ENCODE measurements at places on chromosomes 5 and 9.

DNA sequence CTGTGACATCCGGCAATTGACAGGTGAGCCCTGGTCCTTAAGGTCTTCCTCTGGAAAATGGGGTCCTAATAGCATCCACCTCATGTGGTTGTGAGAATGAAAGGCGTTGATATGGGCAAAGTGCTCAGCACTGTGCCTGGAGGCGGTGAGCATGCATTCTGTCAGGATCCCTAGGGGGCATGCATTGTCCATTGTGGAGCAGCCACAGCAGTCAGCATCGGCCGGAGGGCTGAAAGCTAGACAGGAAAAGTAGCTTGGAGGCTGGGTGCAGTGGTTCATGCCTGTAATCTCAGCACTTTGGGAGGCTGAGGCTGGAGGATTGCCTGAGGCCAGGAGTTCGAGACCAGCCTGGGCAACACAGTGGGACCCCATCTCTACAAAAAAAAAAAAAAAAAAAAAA lies 122.2 kb downstream of the LHX2 start:
- no peak overlapping the region for H3K4me3 ChIP-seq
- H3K27me3 ChIP-seq = peaks cover 9% of the 10 kb centered on the region
- peaks cover 1% of the 10 kb centered on the region for H3K4me1 ChIP-seq
- H3K36me3 ChIP-seq = no peaks in the 10 kb centered on the region

- no peak for DNase-seq
- H3K4me1 ChIP-seq = no peaks in the 10 kb centered on the region
- no peak overlapping the region for H3K4me3 ChIP-seq
- peaks cover 2% of the 10 kb centered on the region for H3K27me3 ChIP-seq
Observed at GRCh38 chr5:112373885-112374284, 45.2 kb downstream of the EPB41L4A start.

- H3K36me3 ChIP-seq = no peaks in the 10 kb centered on the region
- H3K4me3 ChIP-seq = no peak overlapping the region
- H3K27me3 ChIP-seq = peaks cover 39% of the 10 kb centered on the region
- no peak for DNase-seq
- H3K27ac ChIP-seq = no peak overlapping the region
Observed at GRCh38 chr5:135973323-135974020, 18.7 kb upstream of the LECT2 start.

DNA sequence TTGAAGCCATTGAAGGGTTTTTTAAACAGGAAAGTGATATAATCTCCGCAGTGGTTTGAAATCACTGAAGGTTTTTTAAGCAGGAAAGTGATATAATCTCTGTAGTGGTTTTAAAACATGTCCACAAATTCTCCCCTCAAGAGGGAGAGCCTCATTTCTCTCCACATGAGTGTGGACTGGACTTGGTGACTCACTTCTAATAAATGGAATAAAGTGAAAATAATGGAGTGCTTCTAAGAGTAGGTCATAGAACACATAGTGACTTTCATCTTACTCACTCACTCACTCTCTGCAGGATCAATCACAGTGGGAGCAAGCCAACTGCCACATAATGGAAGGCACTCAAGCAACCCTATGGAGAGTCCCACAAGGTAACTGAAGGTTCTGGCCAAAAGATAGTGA lies 12.0 kb downstream of the CTNNAL1 start:
- no peak for DNase-seq
- no peak overlapping the region for H3K27ac ChIP-seq
- H3K27me3 ChIP-seq = peaks cover 42% of the 10 kb centered on the region
- H3K36me3 ChIP-seq = peaks cover 38% of the 10 kb centered on the region
- H3K4me3 ChIP-seq = no peak overlapping the region

DNA sequence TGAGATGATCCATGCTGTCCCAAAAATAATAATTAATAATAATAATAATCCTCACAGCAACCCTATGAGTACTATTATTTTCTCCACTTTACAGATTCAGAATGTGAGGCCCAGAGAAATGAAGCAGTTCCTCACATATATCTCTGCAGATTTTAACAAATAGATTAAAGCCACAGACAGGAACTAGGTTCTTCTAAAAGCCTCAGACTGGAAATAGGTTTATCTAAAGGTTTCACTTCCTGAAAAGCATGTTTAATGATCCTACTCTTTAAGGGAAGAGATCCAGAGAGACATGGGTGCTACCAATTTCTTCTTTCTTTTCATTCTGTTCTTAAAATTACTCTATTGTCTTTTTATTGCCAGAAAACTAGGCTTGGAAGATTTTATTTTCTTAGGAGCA lies 1079.4 kb upstream of the COX7C start:
- no peak overlapping the region for H3K4me3 ChIP-seq
- no peak for DNase-seq
- no peaks in the 10 kb centered on the region for H3K27me3 ChIP-seq
- H3K36me3 ChIP-seq = no peaks in the 10 kb centered on the region
- no peaks in the 10 kb centered on the region for H3K4me1 ChIP-seq

DNA sequence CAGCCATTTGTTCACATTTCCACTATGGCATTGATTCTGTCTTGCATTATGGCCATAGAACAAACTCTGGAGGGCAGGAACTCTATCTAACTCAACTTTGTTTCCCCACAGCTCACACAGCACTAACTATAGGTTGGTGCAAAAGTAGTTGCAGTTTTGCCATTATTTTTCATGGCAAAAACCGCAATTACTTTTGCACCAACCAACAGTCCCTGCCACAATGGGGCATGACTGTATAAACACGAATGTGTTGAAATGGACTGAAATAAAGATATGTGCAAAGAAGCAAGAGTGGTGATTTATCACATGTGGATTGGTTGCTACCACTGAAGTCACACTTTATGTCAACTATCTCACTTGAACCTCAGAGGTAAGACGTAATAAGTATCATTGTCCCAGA lies 338.7 kb downstream of the NTRK2 start:
- no peaks in the 10 kb centered on the region for H3K4me1 ChIP-seq
- no peaks in the 10 kb centered on the region for H3K36me3 ChIP-seq
- no peak overlapping the region for H3K4me3 ChIP-seq
- no peak overlapping the region for H3K27ac ChIP-seq
- no peak for DNase-seq
- H3K27me3 ChIP-seq = no peaks in the 10 kb centered on the region

DNA sequence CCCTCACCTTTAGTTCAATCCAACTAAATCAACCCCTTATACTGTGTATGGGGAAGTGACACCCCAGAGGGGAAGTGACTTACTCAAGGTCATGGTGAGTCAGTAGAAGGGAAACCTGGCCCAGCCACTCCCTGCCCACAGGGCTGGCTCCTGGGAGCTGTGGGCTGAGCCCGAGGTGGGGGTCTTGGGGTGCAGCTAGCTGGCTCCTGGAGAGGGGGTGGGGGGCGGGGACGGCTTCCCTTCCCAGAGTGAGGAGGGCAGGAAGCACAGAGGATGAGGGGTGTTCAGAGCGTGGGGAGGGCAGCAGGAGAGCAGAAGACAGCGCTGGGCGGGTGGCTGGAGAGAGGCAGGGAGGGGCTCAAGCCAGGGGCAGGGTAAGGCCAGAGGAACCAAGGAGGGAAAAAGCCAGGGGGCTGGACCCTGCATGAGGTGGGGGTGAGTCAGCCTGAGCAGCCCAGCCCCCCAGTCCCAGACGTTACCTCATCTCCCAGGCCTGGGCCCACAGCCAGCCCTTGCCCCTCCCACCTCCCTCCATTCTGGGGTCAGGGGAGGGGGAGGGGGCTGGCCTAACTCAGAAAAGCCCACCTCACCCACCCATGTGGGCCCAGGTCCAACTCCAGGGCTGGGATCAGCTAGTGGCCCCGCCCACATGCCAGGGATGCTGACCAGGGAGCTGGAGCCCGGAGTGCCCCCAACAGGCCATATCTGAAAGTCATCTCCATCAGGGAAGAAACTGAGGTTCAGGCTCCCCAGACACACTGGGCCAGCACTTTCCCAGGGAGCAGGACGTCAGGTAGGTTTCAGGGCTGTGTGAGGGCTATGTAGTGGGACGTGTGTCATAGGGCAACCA lies 2.8 kb downstream of the PDLIM7 start:
- peaks cover 29% of the 10 kb centered on the region for H3K36me3 ChIP-seq
- H3K27ac ChIP-seq = peak overlapping the region; percentile 69
- no peak for DNase-seq
- H3K4me3 ChIP-seq = peak overlapping the region; percentile 13
- H3K4me1 ChIP-seq = peaks cover 20% of the 10 kb centered on the region
- peaks cover 12% of the 10 kb centered on the region for H3K27me3 ChIP-seq

DNA sequence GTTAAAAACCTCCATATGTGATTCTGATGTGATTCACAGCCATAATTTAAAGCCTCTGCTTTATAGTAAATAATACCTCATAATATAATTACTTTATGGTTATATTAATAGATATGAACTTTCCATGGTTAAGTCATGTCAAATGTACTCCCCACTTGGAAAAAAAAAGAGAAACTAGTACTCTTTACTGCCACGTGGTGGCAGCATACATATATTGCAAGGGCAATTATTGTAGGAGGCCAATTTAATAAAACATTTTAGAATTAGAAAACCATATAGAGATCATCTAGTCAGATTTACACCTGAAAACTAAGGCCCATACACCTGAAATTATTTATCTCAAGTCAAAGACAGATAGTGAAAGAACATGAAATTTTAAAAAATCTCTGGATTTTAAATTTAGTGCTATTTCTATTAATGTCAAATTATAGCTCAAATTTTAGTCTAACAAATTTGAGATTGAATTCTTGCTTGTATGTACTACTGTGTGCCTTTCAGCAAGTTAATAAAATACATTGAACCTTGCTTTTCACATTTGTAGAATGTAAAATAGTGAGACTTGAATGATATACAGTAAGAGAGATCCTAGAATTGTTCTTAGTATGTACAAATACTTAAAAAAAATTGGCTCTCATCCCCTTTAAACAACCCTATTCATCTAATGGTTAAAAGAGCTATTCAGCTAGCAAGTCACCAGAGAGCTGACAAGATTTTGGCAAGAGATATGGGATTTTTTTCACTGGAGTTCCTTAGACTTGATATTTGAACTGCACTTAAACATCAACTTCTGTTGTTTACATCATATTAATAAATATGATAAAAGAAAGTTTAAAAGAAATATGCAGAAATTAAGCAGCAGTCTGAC lies 603.8 kb downstream of the TLE4 start:
- DNase-seq = no peak
- H3K27me3 ChIP-seq = no peaks in the 10 kb centered on the region
- no peak overlapping the region for H3K4me3 ChIP-seq
- H3K36me3 ChIP-seq = no peaks in the 10 kb centered on the region
- H3K4me1 ChIP-seq = no peaks in the 10 kb centered on the region

- H3K27ac ChIP-seq = no peak overlapping the region
- no peaks in the 10 kb centered on the region for H3K36me3 ChIP-seq
- DNase-seq = no peak
- H3K4me3 ChIP-seq = no peak overlapping the region
- H3K4me1 ChIP-seq = no peaks in the 10 kb centered on the region
Observed at GRCh38 chr5:13649656-13650055, 294.8 kb downstream of the DNAH5 start.

GRCh38 chr5:32387211-32387610 lies 57.3 kb downstream of the ZFR start:
- H3K27ac ChIP-seq = no peak overlapping the region
- H3K4me3 ChIP-seq = no peak overlapping the region
- peaks cover 22% of the 10 kb centered on the region for H3K4me1 ChIP-seq
- no peaks in the 10 kb centered on the region for H3K27me3 ChIP-seq
- no peak for DNase-seq
